ENCODE measurements at places on chromosomes 1 and 21.
A peak's percentile ranks its signal among the peaks of the same experiment; 100 is the strongest.

DNA sequence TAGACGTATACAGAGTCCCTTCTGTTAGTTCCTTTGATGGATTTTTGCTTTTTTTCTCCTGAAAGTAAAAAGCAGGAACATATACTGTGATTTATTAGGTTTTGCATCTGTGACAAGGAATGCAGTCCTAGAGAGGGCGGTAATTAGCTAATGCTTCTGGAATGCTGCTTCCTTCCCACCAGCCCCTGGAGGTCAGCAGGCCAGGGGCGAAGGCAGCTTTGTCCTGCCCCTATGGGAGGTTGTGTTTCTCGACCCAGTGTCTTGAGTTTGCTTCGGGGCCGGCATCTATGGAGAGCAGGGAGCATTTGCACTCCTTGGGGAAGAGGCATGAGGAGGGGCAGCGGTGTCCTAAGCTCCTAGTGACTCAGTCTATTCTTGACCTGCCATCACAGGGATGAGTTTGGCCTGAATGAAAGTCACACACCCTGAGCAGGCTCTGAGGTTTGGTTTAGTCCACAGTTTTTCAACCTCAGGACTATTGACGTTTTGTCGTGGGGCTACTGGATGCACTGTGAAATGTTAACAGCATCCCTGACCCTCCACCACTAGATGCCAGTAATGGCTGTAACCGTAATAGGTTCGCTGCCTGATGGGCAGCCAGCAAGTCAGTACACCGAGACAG, 85.0 kb upstream of the KCNJ15 start:
- DNase-seq: no peak

DNA sequence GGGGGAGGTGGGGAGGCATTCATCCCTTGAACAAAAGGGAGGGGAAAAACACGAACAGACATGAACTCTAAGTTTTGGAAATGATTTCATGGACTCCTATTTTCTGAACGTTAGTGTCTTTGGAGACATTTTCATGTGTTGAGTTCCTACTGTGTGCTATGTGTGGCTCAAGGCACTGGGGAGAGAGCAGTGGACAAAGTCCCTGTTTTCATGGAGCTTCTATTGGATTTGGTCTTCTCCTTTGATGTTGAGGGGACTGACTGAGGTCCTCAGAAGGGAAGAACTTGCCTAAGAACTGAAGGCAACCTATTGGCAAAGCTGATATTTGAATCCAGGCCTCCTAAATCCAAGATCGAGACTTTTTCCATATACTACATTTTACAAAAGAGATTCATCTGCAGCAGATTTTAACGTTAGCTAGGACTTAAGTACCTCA, 30.4 kb downstream of the JUN start:
- no peak for DNase-seq

- DNase-seq: no peak
Observed at GRCh38 chr1:110752941-110753725, 78.4 kb upstream of the KCNA3 start.

- no peak for DNase-seq
Observed at GRCh38 chr1:208595236-208595635, 351.1 kb upstream of the PLXNA2 start.

DNA sequence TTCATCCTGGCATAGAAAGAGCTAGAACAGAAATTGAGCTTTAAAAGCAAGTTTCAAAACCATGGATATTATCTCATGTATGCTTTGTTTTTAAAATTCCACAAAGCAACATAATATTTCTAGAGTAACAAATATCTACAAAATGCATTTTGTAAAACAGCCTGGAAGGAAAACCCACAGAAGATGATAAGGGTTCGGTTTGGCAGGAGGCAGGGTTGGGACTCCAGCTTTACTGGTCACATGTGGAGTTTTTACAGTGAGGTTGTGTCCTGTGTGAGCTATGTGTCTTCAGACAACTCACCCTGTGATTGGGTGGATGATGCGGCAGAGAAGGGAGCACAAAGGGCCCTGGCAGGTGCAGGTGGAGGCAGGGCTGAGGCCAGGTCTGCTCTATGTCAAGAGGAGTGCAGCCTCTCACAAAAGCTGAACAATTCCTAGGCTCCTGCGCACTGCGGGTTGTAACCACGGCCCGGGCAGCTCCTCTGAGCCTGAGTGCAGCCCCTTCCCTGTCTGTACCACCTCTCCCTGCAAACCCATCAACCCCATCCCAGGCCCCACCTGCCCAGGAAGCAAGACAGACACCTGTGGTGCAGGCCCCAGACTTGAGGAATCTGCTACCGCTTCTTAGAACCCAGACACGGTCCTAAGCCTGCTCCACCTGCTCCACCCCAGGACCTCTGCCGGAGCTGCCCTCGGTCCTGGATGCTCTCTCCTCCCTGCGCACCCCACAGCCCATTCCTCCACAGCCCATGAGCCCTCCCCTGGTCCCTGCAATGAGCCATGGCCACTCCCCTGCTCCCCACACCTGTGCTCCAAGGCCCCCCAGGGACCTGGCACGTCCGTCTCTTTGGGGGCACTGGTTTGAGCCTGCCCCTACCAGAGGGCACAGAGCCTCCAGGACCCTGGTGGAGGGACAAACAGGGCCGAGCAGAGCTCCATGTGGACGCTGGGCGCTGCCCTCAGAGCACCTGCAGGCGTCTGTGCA, 2.8 kb upstream of the COL18A1 start:
- DNase-seq: no peak

- peak; percentile 38 for DNase-seq
Observed at GRCh38 chr1:206766251-206766856, 4.2 kb upstream of the IL19 start.

- no peak for DNase-seq
Observed at GRCh38 chr1:30085811-30086770, 637.3 kb downstream of the MATN1 start.

DNA sequence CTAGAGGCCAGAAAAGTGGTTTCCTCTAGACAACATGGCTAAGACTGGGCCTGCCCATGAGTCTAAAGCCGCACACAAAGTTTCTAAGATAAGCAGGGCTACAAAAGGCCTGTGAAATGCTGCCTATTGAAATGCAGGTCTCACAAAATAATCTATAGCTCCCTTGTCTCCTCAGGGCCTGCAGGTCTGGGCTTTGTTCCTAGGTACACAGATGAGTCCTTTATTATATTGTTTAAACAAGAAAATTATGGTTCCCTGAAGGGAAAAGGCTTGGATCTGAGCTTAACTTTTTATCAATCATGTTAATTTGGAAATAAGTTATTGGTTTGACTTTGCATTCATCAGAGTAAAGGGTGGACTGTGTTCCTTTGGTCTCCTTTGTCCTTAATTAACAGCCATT, 413.4 kb upstream of the BEND5 start:
- no peak for DNase-seq

DNA sequence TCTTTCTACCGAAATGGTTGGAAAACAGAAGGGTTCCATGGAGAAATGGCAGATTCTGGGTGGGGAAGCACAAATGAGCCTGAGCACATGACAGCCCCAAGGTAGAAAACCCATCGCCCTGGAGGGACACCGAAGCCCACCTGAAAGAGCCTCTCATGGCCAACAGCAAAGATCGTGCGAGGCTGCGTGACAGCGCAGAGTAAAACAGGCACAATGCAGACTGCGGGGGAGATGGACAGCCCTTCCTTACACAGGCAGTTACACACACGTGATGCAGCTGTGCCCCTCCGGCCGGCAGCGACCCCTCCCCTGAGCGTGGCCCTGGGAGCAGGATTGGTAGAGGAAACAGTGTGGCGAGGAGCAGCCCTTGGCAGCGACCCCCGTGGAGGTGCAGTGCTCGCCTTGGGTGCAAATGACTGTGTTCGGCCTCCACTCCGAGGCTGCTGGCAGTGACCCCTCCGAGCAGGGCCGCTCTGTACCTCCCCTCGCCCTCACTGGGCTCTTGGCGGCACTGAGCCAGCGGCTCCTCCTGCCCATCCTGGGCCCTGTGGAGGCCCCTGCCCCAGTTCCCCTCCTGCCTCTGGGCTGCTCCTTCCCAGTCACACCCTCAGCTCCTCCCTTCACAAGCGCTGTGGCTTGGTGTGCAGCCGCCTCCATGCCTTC, 120.9 kb upstream of the COL6A1 start:
- DNase-seq: no peak

GRCh38 chr1:40637470-40638007, 27.9 kb downstream of the RIMS3 start:
- DNase-seq: no peak

DNA sequence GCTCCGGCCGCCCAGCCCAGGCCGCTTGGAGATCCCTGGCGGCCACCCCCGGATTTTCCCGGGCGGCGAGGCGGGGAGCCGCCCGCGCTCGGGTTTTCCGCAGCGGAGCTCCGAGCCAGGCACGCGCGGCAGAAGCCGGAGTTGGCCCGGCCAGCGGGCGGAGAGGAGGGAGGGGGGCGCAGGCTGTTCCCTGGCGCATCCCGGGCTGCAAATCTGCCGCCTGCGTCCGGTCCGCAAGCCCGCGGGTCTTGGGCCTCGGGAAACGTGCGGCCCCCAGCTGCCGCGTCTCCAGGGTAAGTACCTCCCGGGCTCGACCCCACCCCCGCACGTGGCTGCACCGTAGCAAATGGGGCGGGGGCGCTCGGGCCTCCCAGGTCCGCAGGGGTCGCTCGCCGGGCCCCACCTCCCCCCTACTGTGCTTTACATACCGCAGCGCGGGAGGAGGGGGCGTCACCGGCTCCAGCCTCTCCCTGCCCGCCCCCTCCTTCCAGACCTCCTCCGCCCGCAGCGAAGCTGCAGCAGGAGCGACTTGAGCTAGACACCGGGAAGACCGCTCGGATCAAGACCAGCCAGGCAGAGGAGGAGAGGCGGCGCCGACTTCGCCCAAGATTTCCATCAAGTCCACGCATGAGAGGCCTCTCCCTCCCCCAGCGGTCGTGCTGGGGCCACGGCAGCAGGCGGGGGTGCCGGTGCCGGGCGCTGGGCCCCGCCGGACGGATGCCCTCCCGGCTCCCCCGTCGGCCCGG, 1.6 kb downstream of the TMEM200B start:
- no peak for DNase-seq

- DNase-seq: no peak
Observed at GRCh38 chr1:33973799-33974545, 110.1 kb downstream of the HMGB4 start.

DNA sequence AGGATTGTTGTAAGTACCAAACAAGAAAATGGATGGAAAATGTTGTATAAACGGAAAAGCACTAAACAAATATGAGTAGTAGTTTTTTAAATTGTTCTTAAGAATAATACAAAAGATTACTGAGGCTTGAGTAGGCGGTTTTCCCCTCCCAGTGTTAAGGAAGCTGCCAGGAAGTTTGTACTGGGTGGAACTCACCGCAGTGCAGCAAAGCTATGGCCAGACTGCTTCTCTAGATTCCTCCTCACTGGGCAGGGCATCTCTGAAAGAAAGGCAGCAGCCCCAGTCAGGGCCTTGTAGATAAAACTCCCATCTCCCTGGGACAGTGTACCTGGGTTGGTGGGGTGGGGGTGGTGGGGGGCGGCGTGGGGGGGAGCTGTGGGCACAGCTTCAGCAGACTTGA, 58.7 kb downstream of the XCL2 start:
- no peak for DNase-seq

- DNase-seq: no peak
Observed at GRCh38 chr1:12172042-12172851, 5.5 kb downstream of the TNFRSF1B start.

DNA sequence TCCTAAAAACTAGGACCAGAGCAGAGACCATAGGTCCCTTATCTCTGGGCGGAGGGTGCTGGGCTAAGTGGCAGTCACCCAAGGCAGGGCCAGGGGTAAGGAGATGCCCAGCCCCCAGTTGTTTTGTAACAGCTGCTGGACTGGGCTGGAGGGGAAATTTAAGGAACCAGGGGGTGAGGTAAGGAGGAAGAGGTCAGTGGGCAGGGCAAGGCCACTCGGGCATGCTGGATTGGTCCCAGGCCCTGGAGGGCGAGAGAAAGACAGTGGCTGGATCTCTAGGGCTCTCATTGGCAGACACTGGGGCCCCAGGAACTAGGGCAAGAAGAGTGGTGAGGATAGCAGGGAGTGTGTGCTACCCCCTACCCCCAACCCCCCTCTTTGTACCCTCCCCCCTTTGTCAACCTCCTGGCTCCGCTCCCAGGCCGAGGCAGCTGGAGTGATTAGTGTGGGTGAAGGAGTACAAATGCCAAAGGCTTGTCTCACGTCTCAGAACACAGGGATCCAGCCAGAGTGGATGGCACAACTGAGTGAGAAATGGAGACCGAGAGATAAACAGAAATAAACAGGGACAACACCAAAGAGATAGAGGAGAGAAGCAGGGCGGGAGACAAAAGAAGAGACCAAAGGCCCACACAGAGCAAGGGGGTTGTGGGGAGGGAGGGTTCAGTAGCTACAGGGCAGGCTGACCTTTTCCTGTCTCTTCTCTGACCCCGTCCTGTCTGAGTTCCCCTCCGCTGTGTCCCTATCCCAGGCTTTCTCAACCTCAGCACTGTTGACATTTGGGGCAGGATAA, 20.5 kb upstream of the THRAP3 start:
- DNase-seq: no peak

GRCh38 chr1:22877112-22877915, 95.4 kb downstream of the LACTBL1 start:
- no peak for DNase-seq

GRCh38 chr1:212244441-212244840, 40.8 kb upstream of the PPP2R5A start:
- DNase-seq: no peak

DNA sequence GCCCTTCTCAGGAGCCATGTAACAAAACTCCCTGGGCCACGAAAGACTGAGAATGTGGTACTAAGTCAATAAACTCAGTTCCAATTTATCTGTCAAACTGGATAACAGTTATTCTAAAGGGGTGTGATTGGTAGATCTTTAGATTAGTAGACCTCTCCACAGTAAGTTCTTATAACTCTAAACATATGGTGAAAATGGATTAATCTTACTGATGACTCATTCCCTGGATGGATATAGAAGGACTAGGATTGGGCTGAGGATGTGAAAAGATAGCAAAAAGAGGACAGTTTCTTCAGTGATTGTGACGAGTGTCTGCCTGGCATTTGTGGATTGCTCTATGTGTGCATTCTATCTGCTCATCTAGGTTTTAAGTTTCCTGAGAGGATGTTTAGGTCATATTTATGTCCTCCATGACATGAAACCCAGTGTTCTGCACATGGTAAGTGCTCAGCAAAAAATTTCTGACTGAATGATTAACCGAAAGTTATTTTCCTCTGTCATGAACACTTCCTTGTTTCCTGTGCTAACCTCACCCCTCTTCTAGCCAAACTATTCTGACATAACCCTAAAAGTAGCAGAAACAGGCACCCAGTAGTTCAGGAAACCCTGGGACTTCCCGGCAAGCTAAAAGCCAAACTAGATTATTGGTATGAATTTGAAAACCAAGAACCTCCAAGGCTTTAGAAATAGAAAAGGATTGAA, 397.5 kb upstream of the PLXNA2 start:
- DNase-seq: no peak
